ENCODE measurements at places on chromosomes 12 and 14.

- DNase-seq: no peak
Observed at GRCh38 chr12:64882687-64883086, 58.2 kb downstream of the TBC1D30 start.

DNA sequence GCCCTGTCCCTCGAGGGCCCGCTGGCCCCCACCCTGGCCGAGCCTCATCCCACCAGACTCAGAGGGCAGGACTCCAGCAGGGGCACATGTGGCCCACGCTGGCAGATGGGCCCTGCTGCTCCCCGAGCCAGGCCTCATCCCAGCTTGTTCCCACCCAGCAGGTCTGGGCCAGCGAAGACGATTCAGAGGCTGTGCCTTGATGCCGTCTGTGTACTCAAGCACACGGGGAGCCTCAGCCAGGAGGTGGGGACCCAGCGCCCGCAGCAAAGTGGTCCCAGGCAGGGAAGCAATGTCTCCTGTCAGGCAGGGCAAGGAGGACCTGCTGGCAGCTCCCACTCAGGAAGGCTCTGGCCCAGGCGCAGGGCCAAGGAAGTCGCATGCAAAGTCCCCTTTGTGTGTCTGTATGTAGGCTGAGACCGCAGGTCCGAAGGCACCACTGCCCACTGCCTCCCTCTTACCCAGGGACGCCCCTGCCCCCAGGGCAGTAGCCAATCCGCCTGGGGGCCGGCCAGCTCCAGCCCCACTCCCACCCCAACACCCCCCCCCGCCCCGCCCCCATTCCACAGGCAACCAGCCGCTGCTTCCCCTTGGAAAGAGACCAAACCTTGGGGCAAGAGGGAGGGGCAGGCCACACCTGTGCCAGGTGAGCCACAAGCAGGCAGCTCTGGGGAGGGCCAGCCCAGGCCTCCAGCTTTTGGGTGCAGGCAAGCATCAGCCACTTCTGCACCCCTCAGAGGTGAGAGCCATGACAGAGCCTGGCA lies 9.4 kb downstream of the DEGS2 start:
- no peak for DNase-seq

DNA sequence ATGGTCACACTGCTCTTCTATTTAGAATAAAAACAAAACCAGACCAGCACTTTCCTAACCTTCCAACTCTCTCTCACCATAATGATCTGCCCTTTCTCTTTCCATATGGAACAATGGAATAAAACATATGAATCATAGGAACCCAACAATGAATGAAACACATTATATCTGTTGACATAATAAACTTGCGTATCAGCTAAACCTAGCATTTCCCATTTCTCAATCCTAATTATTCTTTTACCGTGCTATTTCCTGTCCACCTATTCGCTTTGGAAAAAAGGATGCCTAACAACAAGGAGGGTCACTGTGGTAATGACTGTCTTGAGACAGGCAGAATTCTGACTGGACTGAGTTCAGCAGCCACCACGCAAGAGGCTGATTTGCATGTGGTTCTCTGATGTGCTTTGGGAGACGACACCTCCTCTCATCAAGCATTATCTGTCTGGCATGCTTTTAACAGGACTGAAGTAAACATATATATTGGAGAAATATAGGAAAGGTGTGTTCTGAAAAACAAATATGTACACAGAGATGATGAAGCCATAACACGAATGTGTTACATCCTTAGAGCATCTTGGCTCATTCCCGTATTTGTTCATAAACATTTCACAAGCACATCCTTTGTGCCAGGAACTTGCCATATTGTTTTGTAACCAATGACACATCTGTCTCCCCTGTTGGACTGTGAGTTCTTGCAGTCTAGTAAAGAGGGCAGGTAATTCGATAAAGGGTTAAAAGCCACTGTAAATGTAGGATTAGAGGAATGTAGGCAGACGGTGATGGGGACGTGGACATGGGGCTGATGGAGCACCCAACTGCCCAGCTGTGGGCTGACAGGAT lies 87.7 kb downstream of the PTPRB start:
- DNase-seq: no peak

DNA sequence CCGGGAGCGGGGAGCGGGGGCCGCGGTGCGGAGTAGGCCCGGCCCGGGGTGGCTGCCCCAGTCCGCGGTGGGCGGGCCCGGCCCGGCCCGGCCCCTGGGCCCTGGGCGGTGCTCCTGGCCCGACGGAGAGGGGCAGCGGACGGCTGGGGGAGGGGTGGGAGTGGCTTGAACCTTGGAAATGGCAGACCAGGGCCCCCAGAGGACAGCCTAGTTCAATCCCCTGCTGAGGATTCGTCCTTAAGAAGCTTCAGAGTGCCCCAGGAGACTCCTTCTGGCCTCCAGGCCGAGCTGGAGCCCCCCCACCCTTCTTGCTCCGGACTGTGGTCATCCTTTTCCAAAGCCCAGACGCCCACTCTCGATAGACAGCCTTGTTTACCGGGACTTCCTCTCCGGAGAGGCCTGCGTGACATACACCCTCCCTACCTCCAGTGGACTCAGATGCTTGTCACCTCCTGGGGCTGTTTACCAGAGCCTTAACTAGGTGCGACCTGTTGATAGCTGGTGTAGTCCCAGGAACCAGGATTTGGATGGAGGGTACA lies 458 bp downstream of the KHNYN start:
- peak; percentile 90 for DNase-seq

DNA sequence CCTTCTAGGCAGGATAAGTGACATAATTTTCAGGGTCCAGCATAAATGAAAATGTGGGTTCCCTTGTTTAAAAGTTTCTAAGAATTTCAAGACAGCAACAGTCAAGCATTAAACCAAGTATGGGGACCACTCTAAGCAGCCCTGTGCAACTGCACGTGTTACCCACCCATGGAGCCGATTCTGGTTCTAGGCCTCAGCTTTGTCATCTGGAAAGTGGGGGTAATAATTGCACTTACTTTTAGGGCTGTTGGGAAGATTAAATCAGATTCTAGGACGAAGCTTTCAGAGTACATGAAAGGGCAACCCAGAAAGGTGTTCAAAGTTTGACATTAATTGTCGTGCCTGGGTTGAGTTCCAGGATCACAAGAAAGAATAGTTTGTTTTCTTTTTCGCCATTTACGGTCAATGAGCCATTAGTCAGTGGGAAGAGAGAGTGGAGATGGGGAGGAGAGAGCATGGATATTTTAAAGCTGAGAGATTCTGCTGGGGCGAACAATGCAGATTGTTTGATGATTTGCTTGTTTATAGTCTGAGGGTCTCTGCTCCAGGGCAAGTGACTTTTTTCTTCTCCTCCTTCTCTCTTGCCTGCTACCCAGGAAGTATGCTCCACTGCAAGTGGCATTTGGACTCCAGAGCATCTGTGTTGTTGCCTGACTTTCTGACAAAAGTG lies 10.7 kb upstream of the PPFIBP1 start:
- no peak for DNase-seq

DNA sequence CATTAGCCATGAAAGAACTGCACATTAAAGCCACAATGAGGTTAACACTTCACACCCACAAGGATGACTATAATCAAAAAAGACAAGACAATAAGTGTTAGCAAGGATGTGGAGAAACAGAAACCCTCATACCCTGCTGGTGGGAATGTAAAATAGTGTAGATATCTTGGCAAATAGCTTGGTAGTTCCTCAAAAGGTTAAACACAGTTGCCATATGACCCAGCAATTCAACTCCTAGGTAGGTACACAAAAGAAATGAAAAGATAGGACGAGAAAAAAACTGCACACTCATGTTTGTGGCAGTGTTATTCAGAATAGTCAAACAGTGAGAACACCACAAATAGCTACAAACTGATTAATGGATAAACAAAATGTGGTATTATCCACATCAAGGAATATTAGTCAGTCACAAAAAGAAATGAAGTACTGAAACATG lies 93.5 kb downstream of the ATXN2 start:
- DNase-seq: no peak

DNA sequence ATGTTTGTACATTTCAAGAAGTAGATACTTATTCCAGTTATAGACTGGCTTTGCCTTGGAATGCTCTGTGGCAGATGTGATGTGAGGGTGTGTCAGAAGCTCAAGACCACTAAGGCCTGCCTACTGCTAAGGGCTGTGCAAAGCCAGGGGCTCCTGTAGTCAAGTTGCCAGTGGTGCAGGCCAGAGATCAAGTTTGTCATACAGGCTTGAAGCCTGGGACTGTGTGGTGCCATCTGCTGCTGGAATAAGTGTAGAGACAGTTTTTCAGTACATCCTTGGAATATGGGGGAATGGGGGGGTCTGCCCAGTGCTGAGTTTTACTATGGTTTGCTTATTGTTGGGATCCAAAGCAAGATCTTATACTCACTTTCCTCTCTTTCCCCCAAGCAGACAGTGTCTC lies 649.9 kb upstream of the FOXG1 start:
- no peak for DNase-seq

GRCh38 chr12:120721866-120722265 lies 3.8 kb upstream of the ACADS start:
- DNase-seq: no peak

GRCh38 chr12:3380200-3381043 lies 110.6 kb upstream of the PRMT8 start:
- DNase-seq: no peak

GRCh38 chr12:38166225-38166624 lies 150.3 kb upstream of the ALG10B start:
- DNase-seq: no peak

- DNase-seq: no peak
Observed at GRCh38 chr14:34682787-34683321, 31.5 kb downstream of the CFL2 start.

DNA sequence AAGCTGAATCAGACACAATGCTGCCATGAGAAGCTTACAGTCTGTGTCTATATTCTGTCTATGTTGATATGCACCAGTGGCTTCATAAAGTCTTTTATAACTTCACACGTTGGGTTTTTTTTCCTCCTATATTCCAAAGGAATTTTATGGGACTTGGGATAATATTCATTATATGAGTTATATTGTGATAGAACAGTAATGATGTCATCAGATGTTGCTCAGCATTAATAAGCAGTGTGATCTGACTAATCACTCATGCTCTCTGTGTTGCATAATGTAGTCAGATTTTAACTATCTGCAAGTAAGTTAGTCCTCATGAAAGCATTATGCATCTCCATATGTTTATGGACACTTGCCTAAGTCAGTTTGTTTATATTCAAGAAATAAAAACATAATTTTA lies 159.6 kb downstream of the PLCZ1 start:
- no peak for DNase-seq

DNA sequence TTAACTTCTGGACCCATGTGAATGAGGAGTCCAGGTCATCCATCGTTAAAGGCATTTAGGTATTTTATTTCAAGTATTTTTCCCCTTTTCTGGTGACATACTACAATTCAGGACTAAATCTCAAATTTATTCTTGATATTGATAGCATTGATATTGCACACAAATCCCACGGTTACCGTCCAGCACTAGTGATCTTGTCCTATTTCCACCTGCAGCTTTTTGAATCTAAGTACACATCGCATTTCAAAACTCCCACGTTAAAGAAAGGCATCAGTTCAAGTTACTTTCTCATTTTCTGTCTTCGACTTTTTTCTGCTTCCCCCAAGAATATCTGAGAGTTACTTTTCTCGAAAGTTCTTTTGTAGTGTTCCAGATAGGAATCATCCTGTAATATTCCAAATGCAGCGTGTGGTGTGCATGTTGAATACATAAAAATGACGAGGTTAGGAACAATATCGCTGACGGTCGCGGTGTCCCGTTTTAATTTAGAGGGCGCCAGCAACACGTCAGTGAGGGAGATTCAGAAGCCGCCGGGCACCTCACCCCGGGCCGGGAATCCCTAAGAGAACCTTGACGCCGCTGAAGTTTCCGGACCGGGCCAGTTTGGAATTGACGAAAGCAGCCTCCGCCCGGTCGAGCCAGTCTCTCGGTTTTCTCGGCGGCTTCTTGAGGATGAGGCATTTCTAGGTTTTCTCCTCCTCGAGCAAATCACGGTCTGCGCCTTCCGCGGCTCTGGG lies 569 bp upstream of the RGS6 start:
- DNase-seq: no peak

DNA sequence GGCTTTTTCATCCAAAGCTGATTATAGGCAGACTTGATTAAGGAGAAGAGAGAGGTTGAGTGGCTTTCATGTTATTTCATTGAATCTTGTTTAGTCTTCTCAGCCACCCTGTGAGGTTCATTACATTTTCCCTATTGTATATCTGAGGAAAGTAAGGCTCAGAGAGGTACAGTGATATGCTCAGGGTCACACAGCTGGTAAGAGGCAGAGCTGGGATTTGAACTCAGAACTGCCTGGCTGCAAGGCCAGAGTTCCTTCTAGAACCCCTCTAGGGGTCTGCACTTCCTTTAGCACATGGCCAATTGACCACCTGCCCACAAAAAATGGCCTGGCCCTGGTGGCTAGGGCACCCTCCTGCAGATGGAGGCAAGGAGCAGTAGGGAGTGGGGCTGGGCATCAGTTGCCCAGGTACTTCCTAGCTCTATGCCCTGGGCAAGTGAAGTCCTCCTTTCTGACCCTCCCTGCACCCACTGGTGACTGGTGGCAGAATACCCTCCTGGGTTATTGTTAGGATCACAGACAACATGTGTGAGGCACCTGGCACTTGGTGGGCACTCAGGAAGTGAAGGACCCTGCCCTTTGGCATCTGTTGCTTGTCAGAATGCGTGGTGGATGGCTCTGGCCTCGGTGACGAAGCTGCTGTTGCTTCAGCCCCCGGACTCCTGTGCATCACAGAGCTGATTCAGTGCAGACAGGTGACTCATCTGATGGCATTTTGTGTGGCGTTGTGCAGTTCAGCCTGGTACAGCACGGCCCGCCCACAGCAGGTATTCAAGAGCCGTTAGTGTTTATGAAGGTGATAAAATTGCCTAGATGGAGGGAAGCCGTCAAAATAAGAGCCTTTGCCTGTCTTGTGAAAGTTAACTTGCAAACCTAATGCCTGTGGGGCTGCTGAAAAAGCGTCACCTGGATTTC lies 115.8 kb downstream of the SLC25A47 start:
- DNase-seq: peak; percentile 87

DNA sequence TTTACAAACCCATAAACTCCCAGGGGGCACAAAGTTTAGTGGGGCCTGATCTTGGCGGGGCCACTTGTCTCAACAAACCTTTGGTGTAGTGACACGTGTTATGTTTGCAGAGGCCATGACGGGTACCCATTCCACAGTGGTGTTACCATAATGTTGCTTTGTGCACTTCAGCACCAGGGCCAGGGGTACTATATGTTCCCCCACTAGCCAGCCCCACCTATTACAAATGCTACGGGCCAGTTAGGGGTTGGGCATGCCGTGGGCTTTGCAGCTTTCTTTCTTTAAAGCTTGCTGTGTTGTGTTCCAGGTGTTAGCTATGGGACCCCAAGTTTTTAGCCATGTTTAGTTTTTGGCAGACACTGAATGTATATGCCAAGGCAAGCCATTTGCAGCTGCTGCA lies 30.8 kb upstream of the G2E3 start:
- no peak for DNase-seq

GRCh38 chr12:24596768-24597388 lies 352.0 kb downstream of the BCAT1 start:
- no peak for DNase-seq

DNA sequence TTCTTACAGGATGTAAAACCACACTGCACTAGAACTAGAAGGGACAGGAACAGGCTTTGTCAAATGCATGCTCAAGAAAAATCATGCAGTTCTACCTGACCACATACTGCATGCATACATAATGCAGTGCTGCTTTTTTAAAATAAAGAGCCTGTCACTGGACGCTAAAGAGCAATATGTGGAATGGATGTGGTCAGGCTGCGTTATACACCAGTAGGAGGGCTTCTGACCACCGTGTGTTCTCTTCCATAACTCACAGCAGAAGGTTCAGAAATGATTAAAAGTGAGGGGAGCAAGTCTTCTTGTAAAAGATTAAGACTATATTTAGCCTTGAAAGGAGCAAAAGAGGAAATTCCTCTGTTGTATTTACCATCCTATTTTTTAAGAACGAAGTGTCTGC lies 392.0 kb downstream of the EMP1 start:
- DNase-seq: no peak

All from vagina (tissue), 2 donors.